Ascending aorta (tissue), 2 donors: ENCODE measurements at places on chromosomes 1 and 21.

- no peaks in the 10 kb centered on the region for H3K36me3 ChIP-seq
- no peak overlapping the region for H3K4me3 ChIP-seq
- peak overlapping the region; percentile 63 for H3K27ac ChIP-seq
- H3K27me3 ChIP-seq, result no peaks in the 10 kb centered on the region
- no peak for DNase-seq
- H3K4me1 ChIP-seq, result peaks cover 5% of the 10 kb centered on the region
Measured at GRCh38 chr1:91795591-91796389, 90.2 kb downstream of the TGFBR3 start.

- no peak for DNase-seq
- H3K4me1 ChIP-seq, result no peaks in the 10 kb centered on the region
- no peak overlapping the region for H3K27ac ChIP-seq
- no peak overlapping the region for H3K4me3 ChIP-seq
- H3K27me3 ChIP-seq, result no peaks in the 10 kb centered on the region
Measured at GRCh38 chr21:28342212-28342810, 650.4 kb downstream of the LTN1 start.

DNA sequence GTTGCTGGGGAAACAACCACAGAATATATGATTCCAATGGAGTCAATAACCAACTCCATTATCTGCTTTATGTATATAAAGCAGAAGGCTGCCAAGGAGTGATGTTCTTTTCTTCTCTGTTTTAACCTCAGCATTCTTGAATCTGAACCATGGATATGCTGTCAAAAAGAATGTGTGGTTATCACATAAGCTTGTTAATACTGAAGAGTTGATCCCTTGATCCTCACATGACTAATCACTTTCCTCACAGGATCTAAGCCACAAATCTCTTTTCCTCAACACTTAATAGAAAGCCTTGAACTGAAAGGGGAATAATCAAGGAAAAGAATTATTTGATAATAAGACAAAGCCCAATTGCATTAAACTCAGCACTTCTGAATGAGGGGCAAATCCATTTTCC, 271.3 kb upstream of the KIAA0040 start:
- no peaks in the 10 kb centered on the region for H3K36me3 ChIP-seq
- no peak for DNase-seq
- no peak overlapping the region for H3K4me3 ChIP-seq
- no peaks in the 10 kb centered on the region for H3K4me1 ChIP-seq
- no peaks in the 10 kb centered on the region for H3K27me3 ChIP-seq
- H3K27ac ChIP-seq, result no peak overlapping the region

GRCh38 chr1:112358061-112358770, 37.8 kb upstream of the CTTNBP2NL start:
- no peaks in the 10 kb centered on the region for H3K36me3 ChIP-seq
- H3K4me1 ChIP-seq, result no peaks in the 10 kb centered on the region
- no peaks in the 10 kb centered on the region for H3K27me3 ChIP-seq
- H3K27ac ChIP-seq, result no peak overlapping the region

- H3K27me3 ChIP-seq, result no peaks in the 10 kb centered on the region
- DNase-seq, result no peak
- H3K4me3 ChIP-seq, result no peak overlapping the region
- H3K36me3 ChIP-seq, result peaks cover 41% of the 10 kb centered on the region
- H3K27ac ChIP-seq, result no peak overlapping the region
Measured at GRCh38 chr21:43741423-43742096, 22.6 kb downstream of the PDXK start.

DNA sequence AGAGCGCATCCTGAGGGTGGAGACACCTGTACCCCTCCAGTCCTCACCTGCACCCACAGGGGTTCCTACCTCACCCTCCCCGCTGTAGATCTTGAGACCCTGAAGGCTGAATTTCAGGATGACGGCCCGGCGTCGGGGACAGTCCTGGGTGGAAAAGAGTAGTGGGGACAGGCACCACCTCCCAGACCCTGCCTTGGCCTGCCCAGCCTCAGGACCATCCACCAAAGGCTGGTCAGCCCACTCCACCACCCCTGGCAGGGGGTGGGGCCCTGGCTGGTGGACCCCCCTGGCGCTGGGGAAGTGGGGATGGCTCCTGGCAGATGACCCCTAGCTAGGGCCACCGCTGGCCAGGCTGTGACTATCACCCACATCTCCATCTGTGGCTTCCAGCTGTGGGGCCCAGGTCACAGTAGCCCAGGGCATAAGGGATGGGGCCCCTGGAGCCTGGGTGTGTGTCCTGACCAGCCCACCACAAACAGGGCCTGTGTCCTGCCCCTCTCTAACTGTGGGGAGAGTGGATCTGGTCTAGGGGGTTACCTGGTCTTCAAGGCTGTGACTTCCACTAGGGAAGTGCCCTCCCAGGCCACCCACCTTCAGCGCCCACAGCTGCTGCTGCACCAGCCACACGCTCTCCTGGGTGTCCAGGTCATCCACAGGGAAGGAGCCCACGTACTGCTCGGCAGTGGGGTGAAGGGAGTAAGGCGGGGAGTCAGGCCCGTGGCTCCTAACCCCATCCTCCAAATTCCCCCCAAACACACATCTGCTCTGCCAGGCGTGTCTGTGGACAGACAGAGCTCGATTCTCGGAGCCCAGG, 5.4 kb downstream of the SH2D5 start:
- DNase-seq, result peak; percentile 54
- H3K4me3 ChIP-seq, result no peak overlapping the region
- H3K4me1 ChIP-seq, result peaks cover 7% of the 10 kb centered on the region
- H3K36me3 ChIP-seq, result no peaks in the 10 kb centered on the region
- H3K27ac ChIP-seq, result no peak overlapping the region

- no peaks in the 10 kb centered on the region for H3K36me3 ChIP-seq
- H3K27me3 ChIP-seq, result no peaks in the 10 kb centered on the region
- no peak overlapping the region for H3K27ac ChIP-seq
- no peak for DNase-seq
- H3K4me1 ChIP-seq, result no peaks in the 10 kb centered on the region
- no peak overlapping the region for H3K4me3 ChIP-seq
Measured at GRCh38 chr1:179031855-179032513, 6.3 kb downstream of the FAM20B start.
